RPMI8226 (cell line): ENCODE measurements at places on chromosomes 5 and 9.

GRCh38 chr5:56476487-56476856 is 243.3 kb upstream of the ANKRD55 start:
- DNase-seq: no peak

GRCh38 chr5:65611524-65611923 is 12.6 kb downstream of the TRIM23 start:
- no peak for DNase-seq

DNA sequence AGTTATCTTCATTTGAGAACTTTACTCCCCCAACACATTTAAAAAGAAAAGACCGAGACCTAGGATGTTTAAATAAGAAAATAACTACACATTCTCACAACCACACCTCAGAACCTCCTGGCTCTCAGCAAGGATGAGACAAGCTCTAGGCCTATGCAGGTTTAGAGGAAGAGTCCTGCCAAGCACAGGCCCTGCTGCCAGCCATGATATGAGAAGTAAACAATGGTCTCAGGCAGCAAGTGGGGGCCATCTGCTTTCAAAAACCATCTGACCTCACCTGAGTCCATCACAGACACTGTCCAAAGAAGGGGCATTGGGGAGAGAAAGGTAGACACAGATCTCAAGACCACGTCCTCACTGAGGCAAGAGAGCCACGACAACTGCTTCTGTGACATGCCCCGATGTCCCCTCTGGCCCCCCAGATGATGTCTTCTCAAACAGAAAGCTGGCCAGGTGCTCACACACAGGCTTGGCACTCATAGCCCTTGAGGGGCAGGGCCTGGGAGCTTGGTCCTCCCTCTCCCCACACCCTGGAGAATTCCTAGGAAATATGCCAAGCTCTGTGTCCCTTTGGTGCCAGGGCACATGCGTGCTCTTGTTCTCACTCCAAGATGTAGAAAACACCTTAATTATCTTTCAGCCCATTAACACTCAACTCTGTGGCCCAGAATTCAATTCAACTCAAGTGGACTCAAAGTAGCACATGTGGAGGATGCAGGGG is 150.4 kb downstream of the FSTL4 start:
- DNase-seq: no peak

GRCh38 chr5:158541536-158542297 is 558.0 kb downstream of the EBF1 start:
- DNase-seq: no peak

DNA sequence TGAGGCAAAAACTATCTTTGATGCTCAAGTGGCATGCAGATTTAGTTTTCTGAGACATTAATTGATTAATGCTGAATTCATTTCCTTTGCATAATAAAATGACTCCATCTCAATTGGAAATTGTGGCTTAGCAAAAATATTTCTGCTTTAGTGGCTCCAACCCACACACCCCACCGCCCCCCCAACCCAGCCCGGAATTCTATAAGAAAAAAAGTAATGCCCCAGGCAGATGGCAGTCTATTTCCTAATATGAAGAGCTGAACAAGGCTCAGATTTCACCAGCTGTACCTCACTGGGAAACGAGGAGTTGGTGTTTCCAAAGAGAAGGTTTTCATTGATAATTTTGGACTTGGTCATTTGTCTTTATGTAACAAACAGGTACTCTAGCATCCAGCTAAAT is 182.1 kb downstream of the FBN2 start:
- DNase-seq: no peak
